ENCODE measurements at places on chromosomes 2 and 18.
A peak's percentile ranks its signal among the peaks of the same experiment; 100 is the strongest.

DNA sequence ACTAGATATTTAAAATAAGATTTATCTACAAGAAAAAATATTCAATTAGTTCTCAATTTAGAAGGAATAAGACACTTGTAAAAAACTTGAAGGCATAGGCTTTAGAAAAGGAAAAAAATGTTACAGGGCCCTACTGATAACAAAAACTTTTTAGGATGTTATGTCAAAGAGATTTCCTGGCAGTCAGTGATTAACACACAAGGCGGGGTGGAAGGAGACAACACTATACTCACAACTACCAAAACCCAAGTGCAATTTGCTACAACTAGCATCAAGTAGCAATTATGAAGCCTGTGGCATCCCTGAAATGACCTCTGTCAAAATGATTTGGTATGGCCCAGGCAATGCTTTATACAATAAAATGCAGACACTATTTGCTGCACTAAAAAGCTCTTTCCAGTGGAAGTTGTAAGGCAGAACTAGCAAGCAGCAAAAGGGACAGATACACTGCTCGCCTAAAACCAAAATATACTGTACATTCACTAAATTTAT lies 15.3 kb downstream of the STRN start:
- no peak for DNase-seq

DNA sequence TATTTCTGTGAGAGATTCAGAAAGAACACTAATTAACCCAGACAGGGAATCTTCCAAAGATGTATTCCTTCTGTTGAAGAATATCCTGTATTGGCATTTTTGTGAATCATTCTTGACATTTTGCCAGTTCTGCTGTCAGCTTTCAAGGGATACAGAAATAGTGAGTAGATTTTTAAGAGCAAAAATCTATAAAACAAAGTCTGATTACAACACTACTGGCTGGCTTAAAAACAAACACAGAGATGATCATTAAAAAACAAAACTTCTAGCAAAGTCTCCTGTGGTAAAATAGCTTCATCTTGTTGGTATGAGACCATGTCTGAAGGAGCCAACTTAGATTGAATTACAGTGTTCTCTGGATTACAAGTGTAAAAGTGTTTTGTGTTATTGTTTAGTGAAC lies 866.3 kb upstream of the KLHL29 start:
- no peak for DNase-seq

GRCh38 chr2:181106789-181107627 lies 126.6 kb downstream of the UBE2E3 start:
- peak; percentile 74 for DNase-seq

GRCh38 chr2:206150168-206150567 lies 9.1 kb downstream of the NDUFS1 start:
- no peak for DNase-seq

DNA sequence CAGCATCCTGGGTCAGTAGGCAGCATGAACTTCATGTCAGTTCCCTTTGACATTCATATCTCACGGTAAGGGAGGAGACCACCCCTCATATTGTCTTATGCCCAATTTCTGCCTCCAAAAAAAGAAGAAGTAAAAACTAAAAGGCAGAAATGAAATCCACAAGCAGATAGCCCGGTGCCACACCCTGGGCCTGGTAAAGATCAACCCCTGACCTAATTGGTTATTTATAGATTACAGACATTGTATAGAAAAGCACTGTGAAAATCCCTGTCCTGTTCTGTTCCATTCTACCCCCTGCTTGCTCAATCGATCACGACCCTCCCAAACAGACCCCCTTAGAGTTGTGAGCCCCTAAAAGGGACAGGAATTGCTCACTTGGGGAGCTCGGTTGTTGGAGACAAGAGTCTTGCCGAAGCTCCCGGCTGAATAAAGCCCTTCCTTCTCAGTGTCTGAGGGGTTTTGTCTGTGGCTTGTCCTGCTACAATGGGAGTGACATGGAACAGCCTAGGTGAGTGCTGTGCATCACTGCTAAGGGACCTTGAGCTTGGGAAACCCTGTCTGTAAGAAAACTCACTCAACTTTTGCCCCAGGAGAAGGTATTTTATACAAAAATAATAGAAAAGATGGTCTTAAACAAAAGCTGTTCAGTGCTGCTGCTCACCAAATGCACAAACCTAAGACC lies 11.1 kb downstream of the NDUFV2 start:
- no peak for DNase-seq

DNA sequence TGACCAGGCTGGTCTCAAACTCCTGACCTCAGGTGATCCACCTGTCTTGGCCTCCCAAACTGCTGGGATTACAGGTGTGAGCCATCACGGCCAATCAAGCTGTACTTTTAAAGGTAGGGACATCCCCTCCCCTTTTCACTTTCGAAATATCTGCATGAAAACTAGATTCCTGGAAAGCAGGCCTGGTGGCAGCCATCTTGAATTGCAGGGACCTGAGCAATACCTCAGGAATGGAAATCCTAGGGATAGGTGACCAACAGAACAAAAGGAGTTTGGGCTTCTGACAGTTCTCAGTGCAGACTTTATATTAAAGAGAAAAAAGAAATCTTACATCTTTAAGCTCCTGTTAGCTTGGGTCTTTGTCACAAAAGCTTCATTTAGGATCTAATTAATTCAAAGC lies 62.6 kb downstream of the KLF7 start:
- DNase-seq, result no peak

- DNase-seq, result no peak
Observed at GRCh38 chr2:166637051-166637450, 143.0 kb upstream of the SCN7A start.

GRCh38 chr18:60554967-60555366 lies 182.4 kb upstream of the MC4R start:
- no peak for DNase-seq

DNA sequence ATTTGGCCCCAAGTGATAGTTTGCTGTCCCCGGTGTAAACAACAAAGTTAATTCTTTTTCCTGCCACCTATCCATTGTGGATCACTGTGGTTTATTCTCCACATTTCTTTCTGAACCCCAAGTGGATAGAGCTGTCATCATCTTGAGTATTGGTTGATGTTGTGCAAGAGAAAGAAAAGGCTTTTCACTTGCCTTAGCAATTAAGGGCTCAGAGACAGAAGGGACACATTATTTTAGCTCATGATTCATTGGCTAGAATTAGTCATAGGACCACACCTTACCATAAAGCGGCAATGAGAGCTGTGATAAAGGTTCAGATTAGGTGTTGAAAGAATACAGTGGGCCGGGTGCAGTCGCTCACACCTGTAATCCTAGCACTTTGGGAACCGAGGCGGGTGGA lies 442.1 kb upstream of the DCC start:
- no peak for DNase-seq

DNA sequence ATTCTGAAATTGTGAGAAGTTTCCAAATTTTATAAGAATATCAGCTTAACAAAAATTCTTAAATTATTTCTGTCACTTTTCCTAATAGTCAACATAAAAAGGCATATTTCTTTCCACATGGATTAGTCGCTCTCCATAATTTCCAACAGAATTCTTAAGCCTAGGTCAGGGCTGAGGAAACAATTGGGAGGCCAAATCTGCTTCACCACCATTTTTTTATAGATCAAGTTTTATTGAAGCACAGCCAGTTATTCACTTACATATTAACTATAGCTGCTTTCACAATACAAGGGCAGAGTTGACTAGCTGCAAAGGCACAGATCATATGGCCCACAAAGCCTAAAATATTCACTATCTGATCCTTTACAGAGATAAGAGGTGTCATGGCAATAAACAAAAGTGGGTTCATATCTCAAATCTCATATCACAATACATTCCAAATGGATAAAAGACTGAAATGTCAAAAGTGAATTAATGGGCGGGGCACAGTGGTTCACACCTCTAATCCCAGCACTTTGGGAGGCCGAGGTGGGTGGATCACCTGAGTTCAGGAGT lies 18.7 kb downstream of the MEMO1 start:
- DNase-seq, result no peak

GRCh38 chr2:205675861-205676516 lies 6.3 kb upstream of the NRP2 start:
- no peak for DNase-seq

DNA sequence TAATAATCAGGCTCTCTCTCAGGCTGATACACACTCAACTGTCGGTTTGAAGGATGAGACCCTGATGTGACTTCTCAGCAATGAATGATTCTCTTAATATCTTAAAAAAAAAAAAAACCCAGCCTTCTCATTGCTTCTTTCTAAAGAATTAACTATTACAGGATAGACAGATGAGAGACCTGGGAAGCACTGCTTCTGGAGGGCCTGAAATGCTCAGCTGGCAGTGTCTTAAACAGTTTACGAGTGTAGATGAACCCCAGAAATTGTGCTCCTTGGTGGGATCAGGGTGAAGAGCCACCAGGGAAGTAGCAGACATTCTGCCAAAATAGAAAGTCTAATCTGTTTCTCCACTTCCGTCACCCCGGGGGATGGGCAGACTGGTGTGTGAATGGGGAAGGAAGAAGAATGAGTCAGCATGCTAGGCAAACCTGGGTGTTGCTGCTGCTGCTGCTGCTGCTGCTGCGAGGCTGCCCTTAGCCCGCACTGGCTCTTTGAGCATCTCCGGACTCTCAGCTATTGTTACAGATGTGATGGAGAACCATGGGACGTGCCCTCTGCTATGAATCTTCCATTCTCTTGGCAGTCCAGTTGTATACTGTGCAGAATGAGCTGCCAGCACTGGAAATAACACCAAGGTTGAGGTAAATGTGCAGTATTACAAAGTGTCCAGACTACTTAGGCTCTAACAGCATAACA lies 158.4 kb downstream of the SETBP1 start:
- DNase-seq, result peak; percentile 50

- DNase-seq, result no peak
Observed at GRCh38 chr2:135582383-135582782, 51.1 kb downstream of the R3HDM1 start.

DNA sequence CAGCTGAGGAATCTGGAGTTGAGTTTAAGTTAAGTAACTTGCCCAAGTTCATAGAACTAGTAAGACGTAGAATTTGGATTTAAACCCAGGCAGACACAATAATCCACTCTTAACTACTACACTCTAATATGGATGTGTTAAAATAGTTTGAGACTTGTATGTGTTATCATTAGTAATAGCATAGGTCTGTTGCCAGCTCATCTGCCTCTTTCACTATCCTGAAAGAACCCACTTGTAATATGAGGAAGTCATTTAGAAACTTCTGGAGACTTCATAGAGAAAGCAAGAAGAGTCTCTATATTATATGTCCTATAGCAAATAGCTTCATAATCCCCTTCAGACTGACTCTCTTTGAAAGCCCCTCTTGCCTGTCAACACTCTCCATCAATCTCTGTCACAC lies 43.0 kb upstream of the ACADL start:
- DNase-seq, result no peak

DNA sequence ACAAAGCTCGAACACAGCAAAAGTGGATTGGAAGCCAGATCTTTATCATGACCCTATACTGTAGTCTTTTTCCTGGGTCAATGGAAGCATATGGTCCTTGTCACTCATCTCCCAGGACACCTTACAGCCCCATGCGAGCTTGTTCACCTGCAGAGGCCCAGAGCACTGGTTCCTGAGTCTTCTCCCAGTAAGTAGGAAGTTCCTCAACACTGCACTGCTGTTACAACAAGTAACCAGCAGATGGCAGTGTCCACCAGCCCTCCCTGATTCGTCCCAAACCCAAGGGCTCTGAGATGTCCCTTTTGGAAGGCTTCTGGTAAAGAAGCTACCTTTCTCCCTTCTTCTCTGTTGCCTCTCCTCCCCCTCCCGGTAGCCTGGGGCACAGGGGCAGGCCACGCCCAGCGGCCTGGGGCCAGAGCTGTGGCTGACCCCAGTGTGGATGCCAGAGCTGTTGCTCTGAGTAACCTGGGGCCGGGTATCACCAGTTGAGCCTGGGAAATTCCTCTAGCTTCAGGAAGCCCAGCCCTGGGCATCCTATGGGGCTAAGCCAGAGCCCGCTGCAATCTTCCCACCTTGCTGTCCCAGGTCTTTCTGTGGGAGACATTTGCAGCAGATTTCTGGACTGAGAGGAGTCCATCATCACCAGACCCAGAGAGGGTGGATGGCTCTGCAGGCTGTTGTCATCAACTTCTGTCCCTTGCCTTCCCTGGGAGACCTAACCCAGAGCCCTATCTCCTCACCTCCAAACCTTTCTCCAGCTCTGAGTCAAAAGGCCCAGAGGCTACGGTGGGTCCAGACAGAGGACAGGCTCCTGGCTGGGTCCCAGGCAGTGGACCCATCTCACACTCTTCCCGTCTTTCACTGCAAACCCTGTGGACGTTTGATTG lies 5.3 kb upstream of the GDF7 start:
- DNase-seq, result no peak

DNA sequence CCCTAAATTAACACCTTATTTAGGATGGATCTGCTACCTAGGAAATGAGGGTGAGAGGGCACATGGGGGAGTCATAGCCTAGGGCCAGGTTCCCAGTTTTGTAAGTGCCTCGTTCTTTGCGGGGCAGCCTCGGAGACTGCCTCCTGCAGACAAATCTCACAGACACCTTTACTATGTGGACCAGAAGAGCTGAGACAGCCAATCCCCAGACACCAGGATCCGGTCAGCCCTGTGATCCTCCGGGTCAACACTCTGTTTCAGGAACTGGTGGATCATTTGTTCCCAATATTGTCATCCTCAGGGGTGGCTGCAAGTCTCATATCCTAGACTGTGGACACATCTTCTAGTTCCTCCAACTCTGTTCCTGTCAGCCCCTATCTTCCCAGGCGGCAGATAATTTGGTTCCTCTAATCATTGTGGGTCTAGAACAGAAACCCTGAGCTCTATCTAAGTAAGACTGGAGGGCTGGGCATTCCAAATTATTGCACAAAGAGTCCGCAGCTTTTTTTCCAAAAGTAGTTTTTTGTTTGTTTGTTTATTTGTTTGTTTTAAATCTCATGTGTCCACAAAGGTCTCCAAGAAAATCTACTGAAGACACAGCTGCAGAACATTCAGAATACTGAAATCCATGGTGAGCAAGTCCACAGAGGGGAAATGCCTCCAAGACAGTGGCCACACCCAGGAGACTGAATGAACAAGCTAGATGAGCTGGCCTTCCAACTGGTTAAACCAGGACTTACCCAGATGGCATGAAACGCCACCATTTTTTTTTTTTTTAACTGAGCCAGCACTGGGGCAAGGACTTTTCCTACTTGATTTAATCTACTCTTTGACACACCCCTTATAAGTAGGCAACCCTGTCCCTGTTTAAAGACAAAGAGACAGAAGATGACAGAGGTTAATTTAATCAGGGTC lies 6.2 kb upstream of the GDF7 start:
- no peak for DNase-seq

GRCh38 chr2:70514612-70515055 lies 39.0 kb downstream of the TGFA start:
- DNase-seq, result no peak

- peak; percentile 80 for DNase-seq
Observed at GRCh38 chr2:98026927-98027522, 31.3 kb upstream of the TMEM131 start.

GRCh38 chr2:127421116-127421800 lies 3.0 kb downstream of the PROC start:
- no peak for DNase-seq

DNA sequence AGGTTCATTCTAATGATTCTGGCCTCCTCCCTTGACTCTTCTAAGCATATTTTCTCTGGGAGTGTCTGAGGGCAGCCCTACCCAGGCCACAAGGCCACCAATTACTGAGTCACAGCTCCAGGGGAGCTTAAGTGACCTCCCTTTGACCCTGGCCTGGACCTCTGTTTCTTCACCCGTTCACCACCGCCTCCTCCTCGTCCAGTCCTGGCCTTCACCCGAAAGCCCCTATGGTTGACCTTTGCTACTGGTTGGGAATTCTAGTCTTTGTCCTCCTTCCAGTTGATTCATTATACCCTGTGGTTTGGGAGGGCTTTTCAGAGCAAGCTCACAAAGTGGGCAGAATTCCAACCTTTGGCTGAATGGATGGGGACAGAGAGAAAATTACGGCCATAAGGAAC lies 72.6 kb downstream of the NRP2 start:
- no peak for DNase-seq

GRCh38 chr2:11933854-11934253 lies 187.4 kb downstream of the LPIN1 start:
- peak; percentile 50 for DNase-seq

All from GM06990 (cell line).